ENCODE measurements at places on chromosomes 7 and 10.
A peak's percentile ranks its signal among the peaks of the same experiment; 100 is the strongest.

DNA sequence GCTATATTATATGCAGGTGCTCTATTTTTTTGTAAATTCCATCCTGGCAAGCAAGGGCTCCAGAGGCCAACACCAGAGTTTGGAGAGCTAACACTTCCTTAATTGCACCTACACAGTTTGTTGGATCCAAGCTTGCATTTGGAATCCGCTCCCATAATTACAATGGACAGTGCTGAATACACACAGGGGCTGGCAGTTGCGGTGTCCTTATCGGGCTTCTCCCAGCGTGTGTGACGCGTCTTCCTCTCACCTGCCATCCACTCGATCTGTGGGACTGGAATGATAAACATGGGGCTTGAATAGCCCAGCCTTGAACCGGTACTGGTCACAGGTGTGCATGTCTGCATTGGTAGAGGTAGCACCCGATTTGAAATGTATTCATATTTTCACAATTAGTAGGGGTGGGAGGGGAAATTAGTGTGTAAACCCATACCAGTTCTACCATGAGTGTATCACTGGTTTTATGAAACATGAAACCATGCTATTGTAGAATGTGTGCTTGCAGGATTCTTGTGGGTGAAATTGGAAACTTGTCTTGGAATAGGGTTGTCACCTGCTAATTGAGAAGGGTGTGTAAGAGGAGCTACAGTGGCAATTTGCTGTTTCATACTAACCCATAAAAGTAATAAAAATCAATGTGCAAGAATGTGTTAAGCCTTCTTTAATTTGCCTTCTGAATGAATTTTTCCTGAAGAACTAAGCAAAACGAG, 316.5 kb downstream of the WDR11 start:
- no peak for DNase-seq

- DNase-seq, result no peak
These were observed 158.8 kb upstream of the INHBA start for GRCh38 chr7:41861642-41862041.

GRCh38 chr10:79249186-79250121, 97.8 kb upstream of the PPIF start:
- DNase-seq, result no peak

DNA sequence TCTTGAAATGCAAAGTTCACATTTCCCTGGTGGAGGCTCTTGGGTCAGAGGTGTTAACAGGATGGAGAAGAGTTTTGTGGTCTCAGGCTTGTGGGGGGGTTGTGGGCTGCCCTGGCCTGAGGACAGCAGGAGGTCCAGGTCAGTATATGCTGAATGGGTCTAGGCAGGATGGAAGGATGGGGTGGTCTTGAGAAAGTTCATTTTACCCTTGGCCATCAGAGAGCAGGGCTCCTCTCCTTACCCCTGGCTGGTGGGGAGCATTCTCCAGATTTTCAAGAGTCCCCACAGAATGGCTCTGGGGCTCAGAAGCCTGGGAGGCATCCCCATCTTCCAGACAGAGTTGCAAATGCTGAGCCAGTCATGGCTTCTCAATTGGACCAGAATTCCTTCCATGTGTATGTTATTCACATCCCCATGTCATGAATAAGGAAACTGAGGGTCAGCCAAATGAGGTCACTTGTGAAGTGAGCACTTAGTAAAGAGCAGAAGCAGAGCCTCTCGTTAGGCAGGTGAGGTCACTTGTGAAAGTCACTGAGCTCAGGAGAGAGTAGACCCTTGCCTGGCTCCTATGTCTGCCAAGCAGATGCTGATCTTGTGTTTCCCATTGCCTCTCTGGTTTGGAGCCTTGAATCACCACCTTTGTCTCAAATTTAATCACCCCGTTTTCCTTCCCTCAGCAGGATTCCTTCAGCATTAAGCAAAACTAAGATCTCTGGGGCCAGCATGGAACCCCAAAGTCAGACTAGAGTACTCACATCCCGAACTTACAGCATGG, 33.0 kb downstream of the MBL2 start:
- no peak for DNase-seq

DNA sequence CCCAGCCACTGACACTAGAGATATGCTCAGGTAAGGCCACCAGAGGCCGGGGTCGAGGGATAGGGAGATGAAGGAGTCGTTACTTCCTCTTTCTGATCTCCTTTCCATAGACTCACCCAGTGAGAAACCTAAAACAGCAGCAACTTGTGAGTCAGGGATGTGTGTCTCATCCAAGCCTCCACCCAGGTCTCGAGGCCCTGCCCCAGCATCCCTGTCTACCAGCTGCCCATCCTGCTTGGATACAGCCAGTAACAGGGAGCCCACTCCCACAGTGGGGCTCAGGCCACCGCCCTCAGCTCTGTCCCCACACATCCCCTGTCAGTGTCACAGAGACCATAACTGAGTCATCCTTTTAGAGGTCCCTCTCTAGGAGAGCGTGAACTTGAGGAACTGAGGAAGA, 49.6 kb upstream of the CHST15 start:
- no peak for DNase-seq

GRCh38 chr7:156169474-156170370, 357.5 kb upstream of the SHH start:
- no peak for DNase-seq

GRCh38 chr10:110601581-110601980, 34.1 kb downstream of the SMC3 start:
- DNase-seq, result no peak

DNA sequence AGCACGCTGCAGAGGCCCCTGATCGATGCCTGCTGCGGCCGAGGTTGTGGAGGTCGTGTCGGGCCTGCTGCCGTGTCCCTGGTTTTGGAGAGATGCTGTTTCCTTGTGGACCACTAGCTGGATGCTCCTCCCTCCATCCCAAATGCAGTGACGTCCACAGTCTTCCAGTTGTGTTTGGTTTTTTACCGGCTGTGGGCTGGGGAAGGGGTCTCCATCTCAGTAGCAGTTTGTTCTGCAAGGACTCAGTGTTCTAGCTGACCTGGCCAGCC, 143.0 kb upstream of the SHH start:
- peak; percentile 33 for DNase-seq

DNA sequence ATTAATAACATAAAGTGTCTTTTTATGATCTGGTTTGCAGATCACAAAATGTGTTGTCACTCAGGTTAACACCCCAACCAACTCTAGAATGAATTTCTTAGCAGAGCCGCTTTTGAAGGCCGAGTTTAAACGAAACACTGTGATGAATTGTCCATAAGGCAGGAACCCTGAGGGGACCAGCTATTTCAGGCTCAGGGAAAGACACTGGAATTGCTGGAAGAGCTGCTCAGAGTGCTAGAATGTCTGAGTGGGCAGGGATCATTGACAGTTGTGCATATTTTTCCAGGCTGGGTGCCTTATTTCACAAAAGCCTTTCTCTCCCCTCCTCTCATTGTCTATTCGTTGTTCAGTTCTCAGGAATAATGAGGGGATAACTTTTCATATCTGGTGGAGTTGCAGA, 68.7 kb upstream of the PRKG1 start:
- DNase-seq, result no peak

GRCh38 chr7:120998996-120999565, 10.6 kb downstream of the CPED1 start:
- no peak for DNase-seq

DNA sequence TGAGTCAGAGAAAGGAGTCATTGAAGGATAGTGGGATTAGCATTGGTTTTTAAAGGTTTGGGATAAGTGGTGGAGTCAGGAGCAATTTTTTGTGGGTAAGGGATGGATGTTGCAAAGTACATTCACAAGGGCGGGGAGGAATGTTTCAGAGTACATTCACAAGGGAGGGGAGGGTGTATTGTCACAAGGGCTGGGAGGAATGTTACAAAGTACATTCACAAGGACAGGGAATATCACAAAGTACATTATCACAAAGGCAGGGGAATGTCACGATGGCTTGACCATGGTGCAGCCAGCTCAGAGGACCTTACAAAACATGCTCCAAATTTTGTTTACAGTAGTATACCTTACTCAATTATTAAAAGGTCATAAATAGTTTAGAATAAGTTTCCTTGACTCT, 30.3 kb downstream of the C1GALT1 start:
- no peak for DNase-seq

DNA sequence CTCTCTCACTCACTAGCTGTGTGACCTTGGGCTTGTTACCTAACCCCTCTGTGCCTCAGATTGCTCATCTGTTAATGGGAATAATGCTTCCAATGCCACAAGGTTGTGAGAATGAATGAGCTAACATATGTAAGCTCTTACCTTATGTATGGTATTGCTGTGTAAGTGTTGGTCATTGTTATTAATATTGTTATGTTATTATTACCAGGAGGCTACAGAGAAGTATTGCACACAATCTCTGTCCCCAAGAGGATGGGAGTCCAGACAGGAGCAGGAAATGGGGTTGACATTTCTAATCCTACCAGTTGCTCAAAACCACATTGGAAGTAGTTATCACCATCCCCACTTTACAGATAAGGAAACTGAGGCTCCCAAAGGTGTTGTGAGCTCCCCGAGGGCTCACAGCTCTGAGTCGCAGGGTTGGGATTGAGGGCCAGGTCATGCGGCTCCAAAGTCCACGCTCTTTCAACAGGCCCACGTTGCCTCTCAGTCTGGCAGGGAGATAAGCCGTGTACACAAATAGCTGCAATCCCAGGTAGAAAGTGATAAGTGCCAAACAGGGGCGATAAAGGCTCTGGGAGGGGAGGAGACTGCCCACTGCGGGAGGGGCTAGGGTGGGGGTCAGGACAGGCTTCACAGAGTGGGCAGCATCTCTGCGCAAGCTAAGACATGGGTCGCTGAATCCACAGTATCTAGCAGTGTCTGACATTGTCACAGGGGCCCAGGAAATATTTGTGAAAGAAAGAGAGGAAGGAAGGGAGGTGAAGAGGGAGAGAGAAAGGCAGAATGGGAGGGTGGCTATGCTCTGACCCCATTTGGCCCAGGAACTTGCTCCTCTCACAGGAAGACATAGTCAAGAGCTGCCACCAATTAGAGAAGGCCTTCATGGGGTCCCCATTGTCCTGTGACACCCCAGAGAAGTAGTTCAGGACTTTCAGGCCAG, 9.6 kb upstream of the ZMIZ1 start:
- no peak for DNase-seq

DNA sequence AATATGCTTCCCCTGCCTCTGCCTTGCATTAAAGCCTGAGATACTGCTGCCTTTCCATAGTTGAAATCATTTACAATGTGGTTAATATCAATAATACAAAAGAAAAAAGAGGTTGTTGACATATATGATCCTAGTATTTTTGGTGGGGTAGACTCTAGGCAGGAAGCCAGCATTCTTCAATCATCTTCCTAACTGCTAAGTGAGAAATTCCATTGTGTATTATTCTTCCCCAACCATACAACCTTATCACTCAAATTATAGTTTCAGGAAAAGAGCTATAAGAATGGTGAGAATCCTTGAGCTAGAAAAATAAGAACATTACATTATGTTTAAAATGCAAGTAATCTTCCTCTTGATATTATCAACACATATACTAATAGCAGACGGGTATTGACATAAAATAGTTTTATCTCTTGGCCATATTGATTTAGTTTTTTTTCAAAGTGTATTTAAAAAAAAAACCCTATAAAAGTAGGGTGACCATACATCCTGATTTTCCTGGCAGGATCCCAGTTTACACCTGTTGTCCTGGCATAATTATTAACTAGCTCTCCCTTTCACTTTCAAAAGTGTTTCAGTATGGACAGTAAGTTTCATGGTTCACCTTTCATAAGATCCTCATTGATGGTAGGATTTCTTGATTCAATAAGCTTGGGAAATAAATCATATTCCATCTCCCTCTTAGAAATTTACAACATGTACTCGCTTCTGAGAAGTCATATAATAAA, 33.4 kb upstream of the WASL start:
- DNase-seq, result no peak

DNA sequence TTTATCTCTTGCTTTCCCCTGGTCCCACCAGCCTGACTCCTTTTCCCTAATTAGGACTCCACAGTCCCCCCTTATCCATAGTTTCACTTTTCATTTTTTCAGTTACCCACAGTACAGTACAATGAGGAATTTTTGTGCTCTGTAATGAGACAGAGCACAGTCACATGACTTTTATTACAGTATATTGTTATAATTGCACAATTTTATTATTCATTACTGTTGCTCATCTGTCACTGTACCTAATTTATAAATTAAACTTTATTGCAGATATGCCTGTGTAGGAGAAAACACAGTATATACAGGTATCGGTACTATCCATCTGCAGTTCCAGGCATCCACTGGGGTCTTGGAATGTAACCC, 125.4 kb downstream of the KCNMA1 start:
- DNase-seq, result no peak

DNA sequence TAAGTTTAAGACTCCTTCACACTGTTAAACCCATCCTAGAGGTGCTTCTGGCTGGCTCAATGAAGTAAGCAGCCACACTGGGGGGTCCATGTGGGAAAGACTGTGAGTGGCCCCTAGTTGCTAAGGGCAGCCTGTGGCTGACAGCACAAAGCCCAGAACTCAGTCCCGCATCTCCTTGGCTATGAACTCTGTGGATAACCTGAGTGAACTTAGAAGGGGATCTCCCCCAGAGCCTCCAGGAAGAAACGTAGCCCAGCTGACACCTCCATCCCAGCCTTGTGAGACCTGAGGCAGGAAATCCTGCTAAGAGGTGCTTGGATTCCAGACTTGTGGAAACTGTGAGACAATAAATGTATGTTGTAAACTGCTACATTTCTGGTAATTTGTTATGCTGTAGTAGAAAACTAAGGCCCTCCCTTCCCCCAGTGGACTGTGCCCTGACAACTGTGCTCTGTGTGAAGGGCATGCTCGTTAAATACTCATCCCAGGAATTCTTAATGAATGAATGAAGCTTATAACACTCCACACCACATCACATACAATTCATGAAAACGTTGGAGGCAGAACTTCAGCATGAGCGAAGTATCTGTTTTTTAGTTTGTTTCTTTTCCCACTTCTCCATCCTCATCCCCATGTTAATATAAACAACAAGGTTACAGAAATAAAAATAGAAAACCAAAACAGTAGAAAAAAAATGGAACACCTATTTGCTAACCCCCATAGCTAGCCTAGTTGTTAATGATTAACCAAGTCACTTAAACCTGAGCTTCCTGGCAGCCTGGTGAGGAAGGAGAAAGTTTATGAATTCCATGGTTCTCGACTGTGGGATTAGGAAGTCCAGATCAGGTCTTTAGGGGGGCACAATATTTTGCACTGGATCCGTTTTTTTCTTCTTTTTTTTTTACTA, 36.8 kb upstream of the AOAH start:
- no peak for DNase-seq

DNA sequence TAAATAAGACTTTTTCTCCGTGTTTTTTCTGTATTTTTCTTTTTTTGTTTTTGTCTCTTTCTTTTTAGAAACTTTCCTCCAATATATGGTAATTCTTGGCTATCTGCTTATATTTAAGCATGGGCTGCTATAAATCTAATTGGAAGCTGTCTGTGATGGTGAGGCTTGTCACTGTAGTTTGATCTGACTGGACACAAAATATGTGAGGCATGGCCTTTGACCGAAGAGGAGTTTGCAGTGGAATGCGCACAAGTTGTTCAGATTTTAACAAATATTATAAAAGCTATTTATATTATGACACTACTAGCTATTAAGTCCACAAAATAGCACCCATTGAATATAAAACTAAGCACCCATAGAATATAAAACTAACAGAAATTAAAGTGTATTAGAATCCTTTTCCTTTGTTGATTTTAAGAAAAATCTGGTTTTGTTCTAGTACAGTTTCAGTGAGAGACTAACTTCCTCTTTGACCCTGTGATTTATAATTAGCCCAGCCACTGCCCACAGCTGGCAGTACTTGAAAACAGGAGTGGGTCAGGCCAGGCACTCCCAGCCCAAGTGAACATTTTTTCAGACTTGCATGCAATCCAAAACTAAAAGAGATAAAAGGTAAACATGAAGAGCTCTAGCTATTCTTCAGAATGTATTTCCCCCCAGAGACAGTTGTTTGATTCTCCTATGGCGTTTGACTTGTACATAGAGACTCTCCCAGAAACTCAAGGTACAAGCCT, 69.9 kb upstream of the FGL2 start:
- DNase-seq, result no peak

GRCh38 chr10:47101807-47102206, 190.6 kb downstream of the PTPN20 start:
- DNase-seq, result peak; percentile 18
